Hematopoietic multipotent progenitor cell treated with erythropoietin and hydrocortisone succinate and interleukin-3 and kit ligand, for 15 days (in vitro differentiated cells): ENCODE measurements at places on chromosomes 11 and 22.

DNA sequence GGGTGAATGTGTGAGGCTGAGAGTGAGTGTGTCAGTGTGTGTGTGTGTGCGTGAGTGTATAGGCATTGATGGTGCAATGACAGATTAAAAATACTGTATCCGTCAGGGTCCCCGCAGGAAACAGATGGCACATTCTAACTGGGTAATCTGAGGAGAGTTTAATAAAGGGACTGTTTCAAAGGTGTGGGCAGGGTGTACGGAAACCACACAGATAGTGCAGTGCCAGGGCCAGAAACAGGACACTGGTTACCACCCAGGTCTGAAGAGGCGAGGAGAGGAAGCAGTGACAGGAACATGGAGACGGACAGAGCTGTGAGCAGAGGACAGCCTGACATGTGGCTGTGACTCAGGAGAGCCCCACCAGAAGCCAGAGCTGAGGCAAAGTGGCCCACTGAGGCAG is 16.5 kb downstream of the P2RX3 start:
- DNase-seq: no peak

- DNase-seq: no peak
These were observed 16.9 kb downstream of the ARHGAP42 start for GRCh38 chr11:100703801-100704575.

DNA sequence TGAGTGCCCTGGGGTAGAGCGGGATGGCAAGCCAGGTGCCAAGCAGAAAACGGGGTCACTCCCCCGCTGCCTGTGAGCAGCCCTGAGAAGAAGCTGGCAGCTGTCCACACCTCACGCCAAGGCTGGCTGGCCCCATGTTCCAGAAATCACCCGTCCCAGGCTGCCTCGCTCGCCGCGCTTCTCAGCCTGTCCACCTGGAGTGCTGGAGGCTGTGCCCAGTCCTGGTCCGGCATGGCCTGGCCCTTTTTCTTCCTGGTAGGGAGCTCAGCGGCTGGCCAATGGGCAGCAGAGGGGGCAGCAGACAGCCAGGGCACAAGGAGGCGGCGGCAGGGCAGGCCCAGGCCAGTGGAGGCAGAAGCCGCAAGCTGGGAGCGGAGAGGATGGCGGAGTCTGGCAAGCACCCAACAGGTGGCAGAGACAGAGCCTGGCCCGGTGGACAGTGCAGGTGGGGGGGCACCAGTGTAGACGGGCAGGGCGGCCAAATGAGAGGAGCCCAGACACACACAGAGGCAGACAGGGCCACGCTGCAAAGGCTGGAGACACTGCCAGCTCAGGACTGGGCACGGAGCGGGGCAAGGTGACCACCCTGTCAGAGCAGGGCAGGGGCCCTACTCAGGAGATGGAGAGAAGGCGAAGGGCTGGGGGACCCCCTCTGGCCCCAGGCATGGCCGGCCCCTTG is 37.2 kb upstream of the TH start:
- no peak for DNase-seq

DNA sequence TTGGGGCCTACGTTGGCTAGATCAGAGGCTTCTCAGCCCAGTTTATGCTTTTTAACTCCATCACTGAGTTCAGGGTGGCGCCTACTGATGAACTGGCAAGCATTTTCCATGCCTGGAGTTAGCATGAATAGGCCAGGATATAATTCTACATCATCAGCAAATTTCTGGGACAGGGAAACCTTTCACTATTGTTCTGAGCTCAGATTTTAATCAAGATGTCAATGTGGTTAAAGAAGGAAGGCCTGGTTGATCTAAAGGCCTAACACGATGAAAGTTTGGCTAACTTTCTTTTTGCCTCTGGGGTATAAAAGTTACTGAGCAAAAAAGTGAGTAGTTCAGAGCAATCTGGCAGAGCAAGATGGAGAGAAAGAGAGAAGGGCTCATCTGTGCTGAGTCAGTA is 21.7 kb upstream of the IFITM3 start:
- no peak for DNase-seq

GRCh38 chr22:42688241-42689211 is 32.1 kb downstream of the A4GALT start:
- DNase-seq: no peak
